Activated CD4-positive, alpha-beta memory T cell treated with anti-CD3 and anti-CD28 coated beads for 36 hours (primary cell): ENCODE measurements at places on chromosomes 1 and 21. TPM values are rescaled to one million over a fixed set of nuclear protein-coding genes. Genes with fewer than 3 reads are reported as not detected.

GRCh38 chr1:222124602-222125001, 382.7 kb upstream of the DUSP10 start:
- no peak overlapping the region for H3K4me3 ChIP-seq
- DNase-seq = no peak
- H3K4me1 ChIP-seq = no peaks in the 10 kb centered on the region
- no peaks in the 10 kb centered on the region for H3K27me3 ChIP-seq
- H3K36me3 ChIP-seq = no peaks in the 10 kb centered on the region
- no peak overlapping the region for H3K27ac ChIP-seq

Gene PPM1J
- total RNA-seq = 1.2 TPM

DNA sequence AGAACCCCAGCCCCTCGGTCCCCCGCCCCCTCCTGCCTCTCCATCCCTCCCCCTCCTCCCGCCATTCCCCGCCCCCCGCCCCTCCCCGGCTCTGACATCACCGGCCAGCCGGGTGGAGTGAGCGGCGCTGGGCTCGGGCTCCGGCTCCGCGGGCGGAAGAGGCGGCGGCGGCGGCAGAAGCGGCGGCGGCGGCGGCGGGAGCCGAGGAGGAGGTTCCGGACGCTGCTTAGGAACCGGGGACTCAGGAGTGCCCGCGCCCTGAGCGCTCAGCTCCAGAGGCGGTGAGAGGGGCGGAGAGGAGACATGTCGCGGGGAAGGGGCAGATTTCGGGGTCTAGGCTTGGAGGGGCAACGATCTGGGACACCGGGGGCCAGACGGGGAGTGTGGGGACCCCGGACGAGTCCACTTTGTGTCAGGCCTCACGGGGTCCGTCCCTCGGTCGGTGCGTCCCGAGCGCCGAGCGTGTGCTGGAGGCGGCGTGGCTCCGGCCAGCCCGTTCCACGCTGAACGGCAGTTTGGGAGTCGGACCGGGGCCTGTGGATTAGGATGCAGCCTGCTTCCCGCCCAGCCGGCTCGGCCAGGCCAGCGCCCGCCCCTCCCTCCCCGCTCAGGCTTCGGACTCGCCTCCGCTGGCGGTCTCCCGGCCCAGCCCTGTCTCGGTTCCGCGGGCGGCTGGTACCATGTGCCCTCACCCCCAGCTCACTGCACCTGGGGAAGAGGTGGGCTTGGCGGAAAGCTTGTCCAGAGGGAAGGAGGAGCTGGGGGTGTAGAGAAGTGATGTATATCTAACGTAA, at the start of gene PEA15:
TSS of gene PEA15 (plus strand) at position 143 of the 794 bp plus-strand sequence. CDS start 6,161 bp downstream, outside the sequence.
- peaks cover 54% of the 10 kb centered on the region for H3K4me1 ChIP-seq
- no peaks in the 10 kb centered on the region for H3K27me3 ChIP-seq
- peak; percentile 80 for DNase-seq
- peak within 1 kb of the TSS; percentile 82 for H3K27ac ChIP-seq
- H3K4me3 ChIP-seq = peak within 1 kb of the TSS; percentile 87
- peaks cover 10% of the 10 kb centered on the region for H3K36me3 ChIP-seq

Gene STUM
- total RNA-seq = not detected

Gene KRTAP21-3
- total RNA-seq = not detected

Gene FCER1A
- total RNA-seq = not detected
